H9 (cell line): ENCODE measurements at places on chromosomes 3 and 15.
A peak's percentile ranks its signal among the peaks of the same experiment; 100 is the strongest.

DNA sequence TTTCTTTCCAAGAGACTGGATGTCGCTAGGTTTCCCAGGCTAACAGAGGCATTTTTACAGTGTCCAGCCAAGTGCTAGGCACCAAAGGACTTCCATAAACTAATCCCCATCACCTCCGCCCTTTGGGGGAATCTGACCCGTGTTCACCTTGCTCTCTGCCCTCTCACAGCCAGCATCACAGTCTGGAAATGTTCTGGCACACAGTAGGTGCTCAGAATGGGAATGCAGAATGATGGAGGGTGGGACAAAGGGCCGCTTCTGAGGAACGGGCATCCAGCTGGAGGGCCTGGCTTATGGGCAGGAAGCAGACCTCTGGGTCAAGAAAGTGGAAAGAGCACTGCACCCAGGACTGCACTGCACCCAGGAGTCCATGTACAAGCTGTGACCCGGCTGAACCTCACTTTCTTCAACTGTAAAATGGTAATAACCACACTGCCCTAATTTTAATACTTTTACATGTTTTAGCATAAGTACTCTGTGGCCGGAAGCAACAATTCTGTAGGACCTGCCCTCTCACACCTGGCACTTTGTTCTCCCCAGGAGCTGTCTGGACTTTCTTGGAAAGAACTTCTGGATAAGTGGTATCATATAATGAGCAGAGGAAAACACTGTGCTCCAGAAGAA lies 901 bp upstream of the NMB start:
- DNase-seq: no peak

DNA sequence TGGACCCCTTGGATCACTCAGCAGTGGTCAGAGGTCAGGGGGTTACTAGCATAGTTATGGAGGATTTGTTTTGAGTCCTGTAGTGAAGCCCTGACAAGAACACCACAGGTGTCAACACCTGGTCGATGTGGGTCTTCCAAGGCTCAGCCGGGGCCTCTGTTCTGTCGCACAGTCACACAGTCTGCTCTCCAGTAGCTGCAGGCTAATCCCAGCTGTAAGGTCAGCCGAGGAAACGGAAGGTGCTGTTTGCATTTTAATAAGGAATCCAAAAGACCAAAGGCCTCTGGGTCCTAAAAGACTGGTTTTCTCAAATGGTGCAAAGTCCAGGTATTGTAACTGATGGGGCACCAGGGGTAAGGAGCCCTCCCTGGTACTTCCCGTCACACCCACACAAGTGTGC lies 71.7 kb downstream of the RPLP1 start:
- no peak for DNase-seq

- DNase-seq: no peak
Observed at GRCh38 chr3:114112696-114113095, 56.2 kb downstream of the QTRT2 start.

- DNase-seq: no peak
Observed at GRCh38 chr3:195466251-195466650, 23.4 kb upstream of the ACAP2 start.

DNA sequence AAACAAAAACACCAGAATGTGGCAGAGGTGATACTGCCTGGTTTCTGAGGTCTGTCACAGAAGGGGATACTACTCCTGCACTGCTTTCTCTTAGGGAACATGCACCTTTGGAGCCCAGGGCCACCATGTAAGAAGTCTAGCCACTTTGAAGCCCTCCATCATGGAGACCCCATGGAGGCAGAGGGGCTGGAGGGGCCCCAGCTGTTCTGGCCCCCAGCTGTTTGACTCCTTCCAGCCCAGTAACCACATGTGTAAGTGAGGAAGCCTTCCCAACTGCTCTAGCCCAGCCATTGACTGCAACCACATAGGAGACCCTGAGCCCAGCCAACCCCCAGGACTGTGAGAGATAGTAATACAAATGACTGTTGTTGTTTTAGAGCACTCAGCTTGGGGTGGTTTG lies 9.0 kb upstream of the IGDCC4 start:
- no peak for DNase-seq

DNA sequence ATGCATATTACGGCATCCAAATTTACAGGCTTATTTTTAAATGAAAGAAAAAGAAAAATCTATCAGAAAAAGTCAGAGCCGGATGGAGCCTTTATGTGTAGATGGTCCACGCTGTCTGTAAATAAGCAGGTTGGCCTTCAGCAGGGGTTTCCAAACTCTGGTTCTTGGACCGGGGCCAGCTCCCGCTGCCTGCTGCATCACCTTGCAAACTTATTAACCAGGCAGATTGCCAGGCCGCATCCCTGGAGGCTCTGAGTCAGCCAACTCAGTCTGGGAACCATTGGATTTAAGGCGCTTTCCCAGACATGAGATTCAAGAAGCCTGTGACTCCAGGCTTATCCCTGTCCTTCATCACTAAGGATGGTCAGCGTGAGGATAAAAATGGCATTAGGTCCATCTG lies 212.4 kb downstream of the OPA1 start:
- no peak for DNase-seq

GRCh38 chr15:35437157-35437556 lies 108.8 kb downstream of the DPH6 start:
- peak; percentile 30 for DNase-seq

- DNase-seq: no peak
Observed at GRCh38 chr3:128349963-128350599, 116.6 kb downstream of the DNAJB8 start.

DNA sequence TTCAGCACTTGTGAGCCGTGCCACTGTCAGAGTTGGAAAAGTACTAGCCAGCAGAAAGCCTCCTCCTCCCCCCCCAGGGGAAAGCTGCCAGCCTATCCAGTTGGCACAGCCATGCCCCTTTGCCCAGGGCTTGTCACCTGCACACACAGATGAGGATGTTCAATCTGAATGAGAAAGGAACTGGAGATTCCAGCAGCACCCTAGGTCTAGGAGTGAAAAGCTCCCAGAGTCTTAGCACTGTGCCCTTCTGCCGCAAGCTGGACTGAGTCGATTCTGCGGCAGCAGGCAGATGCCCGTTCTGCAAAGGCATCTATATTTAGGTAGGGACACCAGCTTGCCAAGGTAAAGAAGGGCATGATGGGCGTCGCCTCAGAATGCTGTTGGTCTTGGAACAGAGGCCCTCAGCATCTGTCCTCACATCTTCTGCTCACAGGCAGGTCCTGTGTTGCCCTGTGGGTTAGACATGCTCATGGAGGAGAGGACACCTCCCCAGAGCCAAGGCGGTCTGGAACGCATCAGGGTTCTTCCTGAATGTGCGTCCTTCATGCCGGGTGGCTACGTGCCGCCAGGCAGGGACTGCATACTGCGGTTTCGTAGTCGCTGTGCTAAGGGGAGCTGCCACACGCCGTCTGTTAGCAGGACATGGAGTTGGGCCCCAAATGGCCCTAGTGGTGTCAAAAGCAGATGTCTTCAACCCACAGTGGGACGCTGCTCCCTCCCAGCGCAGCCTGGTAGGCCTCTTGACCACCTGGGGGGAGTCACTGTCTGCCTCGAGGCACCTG lies 109.5 kb downstream of the VGLL4 start:
- no peak for DNase-seq

DNA sequence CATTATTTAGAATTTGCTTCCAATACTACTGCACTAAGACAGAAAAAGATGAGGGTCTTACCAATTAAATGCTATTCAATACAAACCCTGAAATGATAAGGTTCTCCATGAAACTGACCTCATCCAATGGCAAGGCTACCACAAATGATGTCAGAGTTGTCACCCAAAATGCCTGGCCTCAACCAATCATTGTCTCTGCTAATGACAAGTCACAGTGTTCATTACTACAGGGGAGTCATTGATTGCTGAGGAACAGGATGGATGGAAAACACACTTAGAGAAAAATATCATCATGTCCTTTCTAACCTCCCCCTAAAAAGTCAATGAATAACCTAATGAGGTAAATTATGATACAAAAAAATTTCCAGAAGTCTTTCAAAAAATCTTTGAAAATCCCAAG lies 91.0 kb downstream of the FOXP1 start:
- no peak for DNase-seq

DNA sequence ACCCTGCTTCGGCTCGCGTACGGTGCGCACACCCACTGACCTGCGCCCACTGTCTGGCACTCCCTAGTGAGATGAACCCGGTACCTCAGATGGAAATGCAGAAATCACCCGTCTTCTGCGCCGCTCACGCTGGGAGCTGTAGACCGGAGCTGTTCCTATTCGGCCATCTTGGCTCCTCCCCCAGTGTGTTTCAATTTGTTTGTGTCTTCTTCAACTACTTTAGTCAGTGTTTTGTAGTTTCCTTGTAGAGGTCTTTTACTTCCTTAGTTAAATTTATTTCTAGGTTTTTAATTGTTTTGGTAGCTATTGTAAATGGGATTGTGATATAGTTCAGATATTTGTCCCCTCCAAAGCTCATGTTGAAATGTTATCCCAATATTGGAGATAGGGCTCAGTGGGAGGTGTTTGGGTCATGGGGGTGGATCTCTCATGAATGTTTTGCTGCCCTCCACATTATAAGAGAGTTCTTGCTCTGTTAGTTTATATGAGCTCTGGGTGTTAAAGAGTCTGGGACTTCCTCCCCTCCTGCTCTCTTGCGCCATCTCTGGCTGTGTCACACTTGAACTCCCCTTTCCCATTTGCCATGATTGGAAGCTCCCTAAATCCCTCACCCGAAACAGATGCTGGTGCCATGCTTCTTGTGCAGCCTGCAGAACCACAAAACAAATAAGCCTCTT lies 304.4 kb downstream of the DOCK3 start:
- peak; percentile 74 for DNase-seq

- no peak for DNase-seq
Observed at GRCh38 chr15:28051955-28052633, 47.0 kb downstream of the OCA2 start.

- no peak for DNase-seq
Observed at GRCh38 chr3:184669578-184669977, 42.3 kb downstream of the MAGEF1 start.

- no peak for DNase-seq
Observed at GRCh38 chr15:72845981-72846383, 62.4 kb upstream of the ADPGK start.

DNA sequence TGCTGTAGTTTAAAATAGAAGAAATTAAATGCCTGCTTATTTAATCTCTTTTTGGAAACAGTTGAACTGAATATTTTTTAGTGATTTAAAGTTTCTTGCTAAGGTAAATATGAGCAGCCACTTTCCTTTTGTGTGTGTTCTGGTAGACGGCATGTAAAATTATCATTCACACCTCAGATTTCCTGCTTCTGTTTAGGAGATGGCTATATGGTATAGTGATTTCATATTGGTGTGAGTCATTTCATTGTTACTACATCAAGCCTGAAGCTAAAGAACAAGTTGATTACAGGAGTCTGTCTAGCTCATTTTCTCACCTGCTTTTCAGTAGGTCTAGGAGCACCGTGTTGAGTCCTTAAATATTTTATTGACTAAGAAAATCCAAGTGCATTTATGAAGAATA lies 2.2 kb downstream of the LRCH3 start:
- no peak for DNase-seq
